ENCODE measurements at places on chromosomes 3 and 15. TPM values are rescaled to one million over a fixed set of nuclear protein-coding genes. Genes with fewer than 3 reads are reported as not detected.

ELP6 gene
- polyA plus RNA-seq: 37.3 TPM

CTXND1 gene
- polyA plus RNA-seq: 1.7 TPM

FAM162A gene
- 434 TPM for polyA plus RNA-seq

IQCF5 gene
- not detected for polyA plus RNA-seq
